GM20000 (cell line): ENCODE measurements at places on chromosomes 1 and 21.

GRCh38 chr1:202279806-202280205 is 61.9 kb downstream of the UBE2T start:
- no peak for DNase-seq

GRCh38 chr21:46285206-46285661 is at the start of gene MCM3AP:
Gene MCM3AP, minus strand, starts transcription at chr21:46285611. Its CDS starts 325 bp downstream, at chr21:46285286.
- no peak for DNase-seq

DNA sequence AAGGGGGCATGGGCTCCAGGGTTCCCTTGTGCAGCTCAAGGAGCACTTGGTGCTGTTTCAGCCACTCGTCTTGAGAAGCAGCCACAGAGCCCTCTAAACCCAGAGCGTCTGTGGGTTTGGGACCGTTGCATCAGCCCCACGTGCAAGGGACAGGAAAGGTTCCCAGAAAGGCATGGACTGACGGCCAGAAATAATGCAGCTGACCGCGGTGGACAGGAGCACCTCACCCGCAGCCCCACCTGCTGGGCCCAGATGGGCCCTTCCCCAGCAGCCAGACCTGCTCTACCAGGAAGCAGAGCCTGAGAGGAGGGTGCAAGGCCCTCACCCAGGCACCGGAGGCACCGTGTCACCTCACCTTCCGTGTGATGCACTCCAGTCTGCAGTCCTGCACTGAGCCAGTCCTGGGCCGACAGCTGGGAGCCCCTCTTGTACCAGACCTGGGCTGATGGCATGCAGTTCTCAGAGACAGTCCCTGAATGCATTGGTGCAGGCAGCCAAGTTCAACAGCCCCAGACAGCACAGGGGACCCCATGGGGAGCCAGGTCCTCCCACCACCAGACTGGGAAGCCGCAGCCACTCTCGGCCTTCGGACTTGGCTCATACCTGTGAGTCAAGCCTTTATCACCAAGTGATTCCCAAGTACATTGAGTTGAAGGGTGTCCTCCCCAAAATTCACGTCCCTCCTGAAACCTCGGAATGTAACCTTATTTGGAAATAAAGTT is 4.8 kb upstream of the TFF3 start:
- no peak for DNase-seq

- DNase-seq, result no peak
These were observed 52.8 kb upstream of the STUM start for GRCh38 chr1:226495716-226496115.

DNA sequence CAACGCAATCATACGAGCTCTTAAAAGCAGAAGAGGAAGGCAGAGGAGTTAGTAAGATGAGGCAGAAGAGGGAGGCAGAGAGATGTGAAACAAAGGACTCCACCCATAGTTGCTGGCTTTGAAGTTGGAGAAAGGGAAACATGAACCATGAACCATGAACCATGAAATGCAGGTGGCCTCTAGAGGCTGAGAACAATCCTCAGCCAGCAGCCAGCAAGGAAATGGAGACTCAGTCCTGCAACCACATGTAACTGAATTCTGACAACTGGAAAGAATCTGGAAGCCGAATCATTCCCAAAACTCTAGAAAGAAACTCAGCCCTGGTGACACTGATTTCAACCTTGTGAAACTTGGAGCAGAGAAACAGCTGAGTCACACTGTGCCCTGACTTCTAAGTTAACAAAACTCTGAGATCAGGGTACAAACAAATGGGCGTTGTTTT is 10.1 kb downstream of the DIPK1A start:
- no peak for DNase-seq
